M059J (cell line): ENCODE measurements at places on chromosomes 12 and 14. TPM values are rescaled to one million over a fixed set of nuclear protein-coding genes. Genes with fewer than 3 reads are reported as not detected.
A peak's percentile ranks its signal among the peaks of the same experiment; 100 is the strongest.

Gene SCNN1A
- total RNA-seq = 1.5 and 4.5 TPM in 2 replicates

DNA sequence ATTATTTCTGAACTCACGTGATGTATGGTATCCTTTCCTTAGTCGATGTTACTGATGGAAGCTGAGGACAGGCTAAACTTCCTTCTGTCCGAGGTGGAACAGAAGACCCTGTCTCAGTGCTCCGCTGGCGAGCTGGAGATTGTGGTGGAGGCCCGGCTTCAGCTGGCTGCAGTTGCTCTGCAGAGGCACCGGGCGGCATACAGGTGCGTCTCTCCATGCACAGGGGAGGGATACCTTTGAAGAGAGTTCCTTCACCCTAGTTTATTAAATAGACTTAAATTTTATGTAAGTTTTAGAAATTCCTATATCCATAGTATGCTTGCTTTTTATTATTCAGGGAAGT, 186.7 kb upstream of the NEDD1 start:
- peak; percentile 60 for DNase-seq

DNA sequence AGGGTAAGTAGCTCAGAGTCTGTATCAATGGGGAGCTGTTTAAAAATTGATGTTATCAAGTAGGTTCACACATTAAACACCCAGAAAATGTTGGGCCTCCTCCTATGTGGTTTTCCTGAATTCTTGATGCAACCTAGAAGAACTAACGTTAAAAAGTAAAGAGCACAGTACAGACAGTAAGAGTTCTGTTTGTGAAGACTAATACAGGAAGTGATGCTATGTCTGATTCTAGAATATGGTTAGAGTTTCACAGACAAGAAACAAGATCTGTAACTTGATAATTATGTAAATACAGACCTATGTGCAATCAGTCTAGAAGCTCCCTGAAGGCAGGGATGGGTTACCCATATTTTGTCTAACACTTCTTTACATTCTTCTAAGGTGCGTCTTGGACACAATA, 214.9 kb upstream of the BTG1 start:
- no peak for DNase-seq

Gene CLEC2B
- 34.4 and 45.5 TPM in 2 replicates for total RNA-seq

- no peak for DNase-seq
Measured at GRCh38 chr14:69675877-69676416, 64.6 kb downstream of the SUSD6 start.

- DNase-seq = peak; percentile 51
Measured at GRCh38 chr14:105087308-105087962, 22.2 kb upstream of the GPR132 start.

GRCh38 chr12:108702595-108703320, 28.6 kb downstream of the CORO1C start:
- no peak for DNase-seq

- DNase-seq = no peak
Measured at GRCh38 chr12:71567537-71567936, 96.1 kb downstream of the ZFC3H1 start.

DNA sequence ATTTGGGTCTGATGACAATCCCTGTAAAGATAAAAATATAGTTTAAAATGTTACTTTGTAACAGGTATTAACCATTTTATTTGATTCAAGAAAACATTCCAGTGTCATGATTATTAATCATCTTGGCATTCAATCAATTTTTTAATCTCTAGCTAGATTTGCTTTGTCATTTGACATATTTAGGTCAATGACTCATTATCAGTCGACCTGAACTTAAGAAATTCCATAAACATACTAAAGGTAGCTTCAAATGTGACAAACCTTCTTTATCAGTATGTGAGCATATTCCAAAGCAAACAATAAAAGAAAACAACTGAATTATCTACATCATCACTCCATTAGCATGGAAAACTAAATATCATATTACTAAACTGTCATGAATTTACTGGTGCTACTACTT, 50.8 kb upstream of the CDKL1 start:
- DNase-seq = peak; percentile 63

DNA sequence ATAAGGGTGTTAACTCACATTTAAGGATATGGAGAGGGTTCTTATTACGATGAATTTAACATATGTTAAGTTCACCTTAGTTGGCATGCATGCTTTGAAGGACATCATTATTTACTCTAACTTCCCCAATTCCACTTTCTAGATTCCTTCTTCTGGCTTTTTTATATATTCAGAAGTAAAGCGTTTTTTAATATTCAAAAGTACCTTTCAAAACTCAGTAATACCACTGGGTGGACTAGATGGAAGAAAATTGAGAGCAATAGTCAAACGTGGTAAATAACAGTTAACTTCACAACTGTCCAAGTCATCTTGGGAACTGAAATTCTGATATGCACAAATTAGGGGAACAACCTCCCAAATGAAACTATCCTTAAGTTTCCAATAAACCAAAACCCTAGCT, 9.1 kb downstream of the SINHCAF start:
- DNase-seq = no peak

Gene KERA
- not detected in 2 replicates for total RNA-seq

Gene DYNC1H1
- total RNA-seq = 93.0 and 257 TPM in 2 replicates

Gene PCED1B
- total RNA-seq = 2.8 and 4.5 TPM in 2 replicates

DNA sequence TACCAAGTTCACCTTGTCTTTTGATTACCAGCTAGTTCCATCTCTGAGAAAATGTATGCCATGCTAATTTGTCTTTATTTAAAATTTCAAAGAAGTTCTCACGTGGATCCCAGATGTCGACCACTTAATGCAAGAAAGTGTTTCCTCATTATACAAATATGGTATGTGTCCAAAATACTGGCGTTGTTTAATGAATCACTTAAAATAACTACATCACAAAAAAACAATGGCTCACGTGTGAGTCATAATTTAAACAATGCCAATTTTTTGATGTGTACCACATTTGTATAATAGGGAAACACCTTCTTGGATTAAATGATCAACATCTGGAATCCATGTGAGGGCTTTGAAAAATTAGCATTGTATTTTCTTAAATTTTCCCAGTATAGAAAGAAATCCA, 40.8 kb downstream of the DBX2 start:
- DNase-seq = no peak

Gene RNASE3
- not detected in 2 replicates for total RNA-seq

Gene HCAR3
- not detected in 2 replicates for total RNA-seq

- no peak for DNase-seq
Measured at GRCh38 chr12:32897281-32897610, 669 bp upstream of the PKP2 start.

DNA sequence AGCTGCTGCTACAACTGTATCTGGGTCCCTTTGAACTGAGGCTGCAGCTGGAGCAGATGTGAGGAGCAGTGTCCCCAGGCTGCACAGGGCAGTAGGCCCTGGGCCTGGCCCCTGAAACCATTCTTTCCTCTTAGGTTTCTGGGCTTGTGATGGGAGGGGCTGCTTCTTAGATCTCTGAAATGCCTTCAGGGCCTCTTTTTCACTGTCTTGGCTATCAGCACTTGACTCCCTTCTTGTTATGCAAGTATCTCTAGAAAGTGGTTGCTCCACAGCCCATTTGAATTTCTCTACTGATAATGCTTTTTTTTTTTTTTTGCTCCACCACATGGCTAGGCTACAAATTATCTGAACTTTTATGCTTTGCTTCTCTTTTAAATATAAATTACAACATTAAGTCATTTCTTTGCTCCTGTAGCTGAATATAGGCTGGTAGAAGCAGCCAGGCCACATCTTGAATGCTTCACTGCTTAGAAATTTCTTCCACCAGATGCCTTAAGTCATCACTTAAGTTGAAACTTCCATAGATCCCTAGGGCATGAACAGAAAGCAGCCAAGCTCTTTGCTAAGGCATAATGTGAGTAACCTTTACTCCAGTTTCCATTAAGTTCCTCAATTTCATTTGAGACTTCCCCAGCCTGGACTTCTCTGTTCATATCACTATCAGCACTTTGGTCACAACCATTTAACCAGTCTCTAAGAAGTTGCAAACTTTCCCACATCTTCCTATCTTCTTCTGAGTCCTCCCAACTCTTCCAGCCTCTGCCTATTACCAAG, 41.1 kb downstream of the ACSM4 start:
- peak; percentile 10 for DNase-seq

DNA sequence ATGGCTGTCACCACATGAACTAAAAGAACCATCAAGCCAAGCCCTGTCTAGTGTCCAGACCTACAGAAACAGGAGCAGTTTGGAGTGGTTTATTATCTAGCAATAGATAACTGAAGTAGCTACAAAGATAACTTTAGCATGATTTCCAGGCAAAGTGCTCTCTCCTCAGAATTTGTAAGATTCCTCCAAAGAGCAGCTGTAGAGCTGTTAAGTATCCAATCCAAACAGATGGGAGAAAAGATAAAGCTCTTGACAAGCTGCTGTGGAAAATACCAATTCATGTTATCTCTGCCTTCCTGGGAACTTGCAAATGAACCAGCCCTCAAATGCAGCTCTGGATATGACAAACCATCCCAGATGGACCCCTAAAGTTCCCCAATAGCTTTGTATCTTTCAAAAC, 78.9 kb upstream of the RESF1 start:
- no peak for DNase-seq
